Stimulated activated CD4-positive, alpha-beta T cell treated with anti-CD3 and anti-CD28 coated beads, Interleukin-2, amount 100 ng/mL, for 24 hours (primary cell): ENCODE measurements at places on chromosomes 6 and 20.

DNA sequence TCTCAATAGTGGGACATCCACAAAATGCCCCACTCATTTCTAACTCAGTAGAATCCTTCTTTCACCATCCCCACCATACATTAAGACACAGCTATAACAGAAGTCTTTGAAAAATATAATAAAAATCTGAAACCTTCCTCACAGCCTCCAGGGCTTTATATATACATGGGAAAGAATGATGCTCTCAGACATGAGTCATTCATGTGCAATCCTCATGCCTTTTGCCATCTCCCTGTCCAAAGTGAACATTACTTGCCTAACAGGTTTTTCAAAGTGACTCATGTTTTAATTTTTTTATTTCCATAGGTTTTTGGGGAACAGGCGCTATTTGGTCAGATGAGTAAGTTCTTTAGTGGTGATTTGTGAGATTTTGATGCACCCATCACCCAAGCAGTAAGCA is 162.7 kb downstream of the RALGAPA2 start:
- DNase-seq, result no peak

DNA sequence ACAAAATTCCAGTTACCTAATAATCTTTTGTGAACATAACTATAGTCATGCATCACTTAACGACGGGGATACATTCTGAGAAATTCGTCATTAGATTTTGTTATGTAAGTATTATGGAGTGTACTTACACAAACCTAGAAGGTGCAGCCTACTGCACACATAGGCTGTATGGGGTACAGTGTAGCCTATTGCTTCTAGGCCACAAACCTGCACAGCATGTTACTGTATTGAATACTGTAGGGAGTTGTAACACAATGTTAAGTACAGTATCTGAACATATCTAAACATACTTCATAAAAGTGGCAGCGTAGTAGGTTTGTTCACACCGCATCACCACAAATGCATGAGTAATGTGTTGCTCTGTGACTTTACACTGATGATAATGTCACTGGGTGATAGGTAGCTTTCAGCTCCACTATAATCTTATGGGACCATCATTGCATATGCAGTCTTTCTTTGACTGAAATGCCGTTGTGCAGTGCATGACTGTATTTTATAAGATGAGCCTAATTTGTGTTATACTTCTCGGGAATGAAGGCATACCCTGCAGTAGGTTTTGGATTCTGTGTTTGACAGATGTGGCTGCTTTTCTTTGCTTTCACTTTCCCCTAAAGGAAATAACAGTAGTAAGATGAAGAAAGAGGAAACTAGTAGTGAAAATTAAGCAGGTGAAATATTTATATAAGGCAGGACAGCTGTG is 365.6 kb downstream of the FARS2 start:
- DNase-seq, result peak; percentile 8

GRCh38 chr6:12657884-12658283 is 58.7 kb upstream of the PHACTR1 start:
- no peak for DNase-seq

- DNase-seq, result no peak
Measured at GRCh38 chr6:7484666-7485065, 56.8 kb upstream of the DSP start.

DNA sequence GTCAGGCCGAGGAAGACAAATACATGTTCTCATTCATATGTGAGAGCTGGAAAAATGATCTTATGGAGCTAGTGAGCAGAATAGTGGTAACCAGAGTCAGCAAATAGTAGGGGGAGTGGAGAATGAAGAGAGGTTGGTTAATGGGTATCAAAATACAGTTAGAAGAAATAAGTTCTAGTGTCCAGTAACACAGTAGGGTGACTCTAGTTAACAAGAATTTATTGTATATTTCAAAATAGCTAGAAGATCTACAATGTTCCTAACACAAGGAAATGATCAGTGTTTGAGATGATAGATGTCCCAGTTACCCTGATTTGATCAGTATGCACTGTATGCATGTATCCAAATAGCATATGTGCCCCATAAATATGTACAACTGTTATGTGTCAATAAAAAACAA is 128.4 kb downstream of the BCKDHB start:
- DNase-seq, result no peak

DNA sequence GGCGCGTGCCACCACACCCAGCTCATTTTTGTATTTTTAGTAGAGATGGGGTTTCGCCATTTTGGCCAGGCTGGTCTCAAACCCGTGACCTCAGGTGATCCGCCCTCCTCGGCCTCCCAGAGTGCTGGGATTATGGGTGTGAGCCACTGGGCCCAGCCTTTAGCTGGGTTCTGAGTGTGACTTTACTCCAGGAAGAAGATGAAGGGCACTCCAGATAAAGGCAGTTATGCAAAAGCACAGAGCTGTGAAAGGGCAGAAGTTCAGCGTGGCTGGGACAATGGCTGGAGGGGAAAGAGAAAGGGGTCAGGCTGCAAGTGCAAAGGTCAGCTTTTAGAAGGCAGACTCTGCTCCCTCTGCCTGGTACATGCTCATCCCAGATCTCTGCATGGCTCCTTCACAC is 39.7 kb downstream of the MAP3K5 start:
- no peak for DNase-seq

DNA sequence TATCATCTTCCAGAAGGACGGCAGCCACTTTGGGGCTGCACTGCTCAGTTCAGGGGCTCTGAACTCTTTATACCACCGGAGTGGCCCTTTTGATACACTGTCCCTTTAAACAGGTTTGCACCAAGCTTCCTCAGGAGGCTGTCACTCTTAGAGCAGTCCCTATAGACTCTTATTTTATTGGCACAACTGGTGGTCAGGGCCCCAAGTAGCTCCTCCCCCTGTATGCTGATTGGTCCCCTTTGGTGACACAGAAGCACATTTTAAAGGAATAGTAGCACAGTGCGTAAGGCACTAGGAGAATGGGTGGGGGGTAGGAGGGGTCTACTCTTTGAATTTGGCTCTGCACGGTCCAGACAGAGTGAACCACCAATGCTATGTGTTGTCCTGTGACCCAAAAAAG is 122.6 kb upstream of the MLN start:
- no peak for DNase-seq

- DNase-seq, result no peak
Measured at GRCh38 chr6:149459761-149460160, 25.1 kb downstream of the ZC3H12D start.

GRCh38 chr6:143059663-143060353 is 881 bp upstream of the AIG1 start:
- DNase-seq, result no peak

DNA sequence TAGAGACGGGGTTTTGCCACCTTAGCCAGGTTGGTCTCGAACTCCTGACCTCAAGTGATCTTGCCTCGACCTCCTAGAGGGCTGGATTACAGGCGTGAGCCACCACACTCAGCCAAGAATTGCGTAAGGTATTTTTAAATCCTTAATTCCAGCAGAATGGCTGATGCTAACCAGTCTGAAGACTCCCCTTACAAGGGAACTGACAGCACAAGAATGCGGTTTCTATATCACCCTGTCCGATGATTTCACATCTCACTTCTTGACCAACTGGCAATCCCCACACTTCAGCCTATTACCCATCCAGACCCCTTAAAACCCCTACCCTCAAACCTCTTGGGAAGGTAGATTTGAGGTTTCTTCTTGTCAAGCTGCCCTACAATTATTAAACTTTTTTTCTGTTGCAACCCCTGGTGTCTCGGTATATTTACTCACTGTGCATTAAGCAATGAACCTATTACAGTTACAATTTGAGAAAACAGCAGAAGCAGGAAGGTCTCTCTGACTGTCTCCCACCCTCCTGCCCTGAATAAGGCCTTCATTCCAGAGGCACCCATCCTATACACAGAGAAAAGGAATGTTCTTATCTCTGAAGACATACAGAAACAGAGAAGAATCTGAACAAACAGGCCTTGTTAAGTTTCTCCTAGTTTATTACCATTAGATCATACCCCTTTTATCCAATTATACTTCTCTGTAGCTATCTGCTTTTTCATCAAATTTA is 164.9 kb downstream of the ARHGAP18 start:
- DNase-seq, result no peak

DNA sequence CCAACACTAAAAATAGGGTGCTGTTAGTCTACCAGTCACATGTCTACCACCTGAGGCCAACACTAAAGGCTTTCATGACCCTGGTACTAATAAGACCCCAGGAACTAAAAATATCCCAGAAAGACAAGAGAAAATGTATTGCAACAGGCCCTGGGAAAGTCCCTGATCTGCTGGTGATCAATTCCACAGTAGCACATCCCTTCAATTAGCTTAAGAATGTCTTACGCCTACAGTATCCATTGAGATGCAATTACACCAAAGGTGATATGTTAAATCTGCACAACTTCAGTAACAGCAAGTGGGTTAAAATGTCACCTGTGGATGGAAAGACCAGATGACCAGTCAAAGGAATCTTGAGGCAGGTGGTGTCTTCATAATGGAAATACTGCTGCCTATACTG is 3.1 kb downstream of the SEMG1 start:
- no peak for DNase-seq

- DNase-seq, result peak; percentile 41
Measured at GRCh38 chr6:90445533-90446108, 141.3 kb downstream of the MAP3K7 start.

DNA sequence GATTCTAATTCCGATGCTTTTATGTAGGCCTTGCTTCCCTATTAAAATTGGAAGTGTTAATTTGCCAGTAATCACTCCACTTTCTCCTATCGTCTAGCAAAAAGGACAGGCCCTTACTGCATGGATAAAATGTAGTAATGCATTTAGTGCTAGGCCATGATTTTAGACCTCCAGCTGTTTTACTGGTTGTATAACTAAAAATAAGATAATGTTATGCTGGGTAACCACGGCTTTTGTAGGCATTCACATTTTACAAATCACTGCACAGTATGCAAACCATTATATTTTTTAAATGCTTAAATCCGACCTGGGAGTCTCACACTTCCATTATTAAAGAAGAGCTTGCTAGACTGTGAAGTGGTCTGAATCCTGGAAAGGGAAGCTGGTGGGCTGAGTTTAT is 179.5 kb downstream of the TFAP2A start:
- no peak for DNase-seq

GRCh38 chr6:166417285-166417691 is 34.5 kb upstream of the MPC1 start:
- peak; percentile 15 for DNase-seq

GRCh38 chr6:111609028-111609820 is 3.5 kb upstream of the TRAF3IP2 start:
- DNase-seq, result no peak

GRCh38 chr6:51927450-51927849 is 160.0 kb downstream of the PKHD1 start:
- no peak for DNase-seq

- peak; percentile 61 for DNase-seq
Measured at GRCh38 chr6:39225946-39226437, 3.3 kb downstream of the KCNK5 start.

DNA sequence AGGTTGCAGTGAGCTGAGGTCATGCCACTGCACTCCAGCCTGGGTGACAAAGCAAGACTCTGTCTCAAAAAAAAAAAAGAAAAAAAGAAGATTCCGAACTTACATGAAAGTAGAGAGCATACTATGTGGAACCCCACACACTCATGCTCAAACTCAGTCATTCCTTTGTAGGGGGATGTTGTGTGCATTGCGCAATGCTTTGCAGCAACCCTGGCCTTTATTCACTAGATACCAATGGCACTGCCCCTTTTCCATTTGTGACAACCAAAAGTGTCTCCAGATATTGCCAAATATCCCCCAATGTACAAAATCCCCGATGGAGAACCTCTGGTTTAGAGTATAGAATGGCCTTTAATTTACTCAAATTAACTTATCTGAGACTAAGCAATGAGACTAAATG is 158.6 kb downstream of the GJA1 start:
- no peak for DNase-seq

DNA sequence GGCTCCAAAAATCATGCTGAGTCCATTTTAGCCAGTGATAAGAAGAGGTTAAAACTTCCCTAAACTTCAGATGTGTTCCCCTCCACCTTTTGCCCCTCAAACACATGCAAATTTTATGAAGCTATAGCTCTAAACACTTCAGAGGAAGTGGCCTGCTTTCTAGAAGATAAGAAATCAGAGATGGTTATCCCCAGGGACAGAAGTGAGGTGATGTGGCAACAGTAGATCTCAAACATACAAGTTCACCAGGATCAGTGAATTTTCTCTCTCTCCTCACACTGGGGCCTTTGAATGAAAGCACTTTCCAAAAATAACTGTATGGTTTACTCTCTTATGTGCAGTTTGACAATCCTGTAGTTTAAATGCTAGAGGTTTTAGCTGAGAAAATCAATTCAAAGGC is 332.0 kb downstream of the BTBD9 start:
- DNase-seq, result no peak

- no peak for DNase-seq
Measured at GRCh38 chr6:126148853-126149252, 162.5 kb downstream of the TRMT11 start.

- DNase-seq, result no peak
Measured at GRCh38 chr20:57193094-57193493, 73.3 kb downstream of the BMP7 start.

DNA sequence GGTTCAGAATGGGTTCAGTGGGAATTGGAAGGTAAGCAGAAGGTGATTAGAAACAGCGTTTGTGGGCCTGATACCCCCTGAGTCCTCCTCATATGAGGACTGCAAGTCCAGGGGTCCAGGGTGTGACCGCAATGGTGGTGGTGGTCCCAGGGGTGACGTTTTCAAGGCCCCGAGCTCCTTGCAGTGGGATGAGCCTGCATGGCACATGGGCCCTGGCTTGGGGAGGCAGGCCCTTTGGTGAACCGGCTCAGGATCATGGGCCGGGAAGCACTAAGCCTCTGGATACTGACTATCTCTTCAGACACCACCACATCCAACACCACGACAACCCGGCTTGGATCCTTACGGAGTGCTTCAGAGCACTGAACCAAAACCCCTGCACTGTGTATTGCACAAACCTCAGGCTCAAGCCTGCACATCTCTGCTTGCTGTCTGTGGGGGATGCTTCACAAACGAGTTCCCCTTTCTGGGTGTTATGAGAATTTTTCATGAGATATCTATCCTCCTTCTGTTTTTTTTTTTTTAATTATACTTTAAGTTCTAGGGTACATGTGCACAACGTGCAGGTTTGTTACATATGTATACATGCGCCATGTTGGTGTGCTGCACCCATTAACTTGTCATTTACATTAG is 67.9 kb downstream of the STK35 start:
- no peak for DNase-seq

DNA sequence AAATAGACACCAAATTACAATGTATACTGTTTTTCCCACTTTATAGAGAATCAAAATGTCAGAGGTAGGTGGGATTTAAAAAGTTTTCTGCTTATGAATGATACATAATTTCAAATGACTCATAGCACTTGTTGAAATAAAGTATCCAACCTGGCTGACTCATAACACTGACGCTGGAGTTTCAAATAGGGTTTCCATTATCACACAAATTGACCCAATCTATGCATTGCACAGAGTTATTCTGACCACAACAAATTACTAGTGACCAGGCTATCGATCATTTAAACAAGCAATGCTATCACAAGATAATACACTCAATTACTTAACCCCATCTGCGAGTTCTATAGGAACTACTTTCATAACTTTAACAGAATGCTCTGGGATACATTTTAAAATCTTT is 31.9 kb upstream of the PRELID3B start:
- no peak for DNase-seq

- DNase-seq, result no peak
Measured at GRCh38 chr6:71388856-71389527, 100.4 kb downstream of the OGFRL1 start.
